Activated naive CD8-positive, alpha-beta T cell treated with anti-CD3 and anti-CD28 coated beads for 36 hours (primary cell): ENCODE measurements at places on chromosomes 7 and 10.

GRCh38 chr10:102596506-102596971, 47.7 kb upstream of the TRIM8 start:
- peak; percentile 21 for DNase-seq

GRCh38 chr7:106347229-106347833, 62.5 kb upstream of the NAMPT start:
- no peak for DNase-seq

DNA sequence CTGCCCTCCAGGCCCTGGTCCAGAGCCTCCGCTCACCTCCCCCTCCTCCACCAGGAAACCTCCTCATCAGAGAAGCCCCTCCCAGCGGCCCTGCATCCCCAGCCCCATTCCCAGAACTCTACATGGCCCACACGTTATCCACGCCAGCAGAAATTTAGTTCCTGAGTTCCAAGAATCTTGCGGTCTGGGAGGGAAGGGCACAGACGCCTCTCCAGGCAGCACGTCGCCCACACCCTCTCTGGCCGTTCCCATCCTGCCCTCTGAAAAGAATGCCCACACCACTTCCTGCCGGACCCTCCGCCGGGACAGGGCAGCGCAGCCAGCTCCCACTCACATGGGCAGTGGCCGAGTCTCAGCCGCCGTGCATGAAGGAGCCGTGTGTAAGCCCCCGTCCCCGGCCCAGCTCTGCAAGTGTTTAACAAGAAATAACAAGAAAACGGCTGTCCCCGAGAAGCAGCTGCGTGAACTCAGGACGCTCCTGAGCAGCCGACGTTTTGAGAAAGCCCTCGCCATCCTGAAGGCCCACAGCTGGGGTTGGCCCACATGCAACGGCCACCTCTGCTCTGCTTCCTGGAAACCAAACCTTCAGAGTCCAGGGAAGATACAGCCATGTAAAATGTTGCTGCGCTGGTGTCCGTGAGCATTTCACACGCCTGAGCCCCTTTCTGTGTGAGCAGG, 17.4 kb downstream of the ADGRA1 start:
- no peak for DNase-seq

- DNase-seq = no peak
Observed at GRCh38 chr7:90005836-90006235, 148.4 kb upstream of the STEAP1 start.

DNA sequence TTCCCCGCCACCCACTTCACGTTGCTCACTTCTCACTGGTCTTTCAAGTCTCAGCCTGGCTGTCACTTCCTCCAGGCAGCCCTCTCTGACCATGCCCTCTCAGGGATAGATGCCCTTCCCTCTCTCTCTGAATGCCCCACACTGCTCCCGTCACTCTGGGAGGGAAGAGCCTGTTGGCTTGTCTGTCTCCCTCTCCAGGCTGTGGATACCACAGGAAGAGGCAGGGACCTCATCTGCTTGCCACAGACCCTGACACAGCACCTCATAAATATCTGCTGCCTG, 93.1 kb downstream of the OAT start:
- DNase-seq = no peak

- DNase-seq = no peak
Observed at GRCh38 chr7:105841866-105842265, 34.5 kb downstream of the ATXN7L1 start.

DNA sequence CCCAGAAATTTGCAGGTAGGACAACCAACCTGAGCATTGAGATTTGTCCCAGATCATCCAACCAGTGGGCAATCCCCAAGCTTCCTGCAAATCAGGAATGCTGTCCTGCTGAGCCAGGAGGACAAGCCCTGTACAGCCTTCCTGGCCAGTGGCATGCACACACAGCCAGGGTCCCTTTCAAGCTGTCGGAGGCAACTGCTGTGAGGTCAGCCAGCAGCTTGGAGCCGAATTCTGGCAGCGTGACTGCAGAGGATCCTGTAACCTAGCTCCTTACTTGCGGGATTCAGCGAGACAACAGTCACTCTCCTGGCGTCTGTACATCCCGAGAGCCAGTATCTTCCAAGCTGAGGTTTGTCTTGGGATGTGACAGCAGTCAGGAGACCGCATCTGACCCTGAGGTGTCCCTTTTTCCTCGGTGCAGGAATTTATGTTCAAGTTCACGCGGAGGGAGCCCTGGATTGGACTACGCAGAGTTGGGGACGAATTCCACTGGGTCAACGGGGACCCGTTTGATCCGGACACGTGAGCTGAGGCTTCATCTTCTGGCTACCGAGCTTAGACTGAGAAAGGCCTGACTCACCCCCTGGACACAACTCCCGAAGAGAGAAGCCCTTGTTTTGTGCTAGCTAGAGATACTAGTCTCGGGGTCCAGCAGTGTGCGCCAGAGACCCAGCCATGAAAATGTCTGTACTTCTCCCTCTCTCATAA, 18.3 kb downstream of the CLEC2L start:
- DNase-seq = no peak
